ENCODE measurements at places on chromosomes 2 and 18.

DNA sequence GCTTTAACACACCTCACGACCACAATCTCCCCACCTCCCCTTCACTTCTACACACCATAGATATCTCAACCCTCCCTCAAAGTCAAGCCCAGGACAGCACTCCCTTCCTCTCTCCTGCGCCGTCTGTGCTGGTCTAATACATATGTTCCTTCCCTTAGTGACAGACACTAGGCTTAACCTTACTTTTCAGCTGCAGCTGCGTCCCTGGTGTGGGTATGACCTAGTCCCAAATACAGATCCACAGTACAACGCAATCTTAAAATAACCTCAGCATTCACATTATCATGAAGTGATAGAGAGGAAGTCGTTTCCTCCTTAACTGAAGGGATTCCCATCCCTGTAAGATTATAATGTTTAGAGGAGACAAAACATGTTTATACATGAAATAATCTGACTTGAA is 192.7 kb upstream of the TANK start:
- no peak for DNase-seq

DNA sequence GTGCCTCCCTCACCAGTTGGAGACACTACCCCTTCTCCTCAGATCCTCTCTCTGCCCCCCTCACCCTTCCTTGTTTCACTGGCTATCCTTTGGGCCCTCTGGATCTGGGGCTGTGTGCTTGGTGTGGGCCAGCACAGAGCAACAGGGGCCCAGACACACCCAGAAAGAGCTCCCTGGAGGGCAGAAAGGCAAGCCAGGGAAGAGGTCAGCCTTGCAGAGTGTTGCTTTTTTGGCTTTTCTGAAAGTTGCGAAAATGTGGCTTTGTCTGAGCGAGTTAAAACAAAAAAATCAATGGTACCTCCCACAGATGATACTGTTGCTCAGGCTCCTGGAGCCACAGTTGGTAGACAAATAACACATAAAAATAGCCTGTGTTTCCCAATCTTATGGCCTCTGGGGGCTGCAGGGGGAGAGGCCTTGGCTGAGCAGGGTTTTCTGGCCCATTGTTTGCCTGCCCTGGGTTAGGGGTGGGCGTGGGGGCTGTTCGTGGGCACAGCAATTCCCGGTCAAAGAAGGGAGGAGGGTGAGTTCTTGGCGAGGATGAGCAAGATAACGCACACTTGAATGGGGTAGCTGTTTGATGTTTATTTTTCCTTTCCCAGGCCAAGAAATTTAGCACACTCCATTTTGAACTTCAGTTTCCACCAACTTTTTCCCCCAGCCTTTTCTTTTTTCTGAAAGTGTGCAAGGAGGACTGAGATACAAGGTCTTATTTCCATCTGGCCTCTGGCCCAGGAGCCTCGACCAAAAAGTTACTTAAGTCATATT is 167.0 kb upstream of the HAAO start:
- no peak for DNase-seq

GRCh38 chr2:42124011-42124785 is 45.0 kb upstream of the EML4 start:
- DNase-seq: no peak

GRCh38 chr18:46578987-46579386 is 78.0 kb downstream of the LOXHD1 start:
- no peak for DNase-seq

- DNase-seq: no peak
These were observed 19.6 kb downstream of the VIT start for GRCh38 chr2:36716111-36716510.

DNA sequence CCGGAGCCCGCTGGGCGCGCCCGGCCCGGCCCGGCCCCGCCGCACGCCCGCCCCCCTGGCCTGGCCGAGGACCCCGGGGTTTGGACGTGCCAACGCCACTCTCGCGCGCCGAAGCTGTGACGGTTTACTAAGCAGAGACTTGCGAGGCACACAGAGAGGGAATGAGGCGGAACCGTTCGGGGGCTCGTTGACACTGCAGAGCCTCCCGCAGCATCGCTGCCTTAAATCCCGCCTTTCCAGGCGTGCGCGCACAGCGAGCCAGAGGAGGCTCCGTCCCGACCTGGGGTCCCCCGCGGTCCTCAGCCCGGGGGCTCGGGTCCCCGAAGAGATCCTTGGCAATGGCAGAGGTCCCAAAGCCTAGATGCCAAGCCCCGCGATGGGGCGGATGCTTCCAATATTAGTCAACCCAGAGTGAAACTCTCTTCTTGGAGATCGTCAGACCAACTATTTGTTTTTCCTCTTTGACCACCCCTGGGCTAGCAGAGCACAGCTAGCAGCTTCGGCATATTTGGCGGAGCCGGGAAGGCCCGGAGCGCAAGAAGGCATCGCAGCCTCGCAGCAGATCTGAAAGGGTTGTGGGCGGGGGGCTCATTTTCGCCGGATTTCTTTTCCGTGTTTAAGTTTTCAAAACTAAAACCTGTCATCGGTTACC is at the start of gene ZNF385B:
Gene ZNF385B (minus strand): TSS at position 197 of the 652 bp plus-strand sequence.
- no peak for DNase-seq

DNA sequence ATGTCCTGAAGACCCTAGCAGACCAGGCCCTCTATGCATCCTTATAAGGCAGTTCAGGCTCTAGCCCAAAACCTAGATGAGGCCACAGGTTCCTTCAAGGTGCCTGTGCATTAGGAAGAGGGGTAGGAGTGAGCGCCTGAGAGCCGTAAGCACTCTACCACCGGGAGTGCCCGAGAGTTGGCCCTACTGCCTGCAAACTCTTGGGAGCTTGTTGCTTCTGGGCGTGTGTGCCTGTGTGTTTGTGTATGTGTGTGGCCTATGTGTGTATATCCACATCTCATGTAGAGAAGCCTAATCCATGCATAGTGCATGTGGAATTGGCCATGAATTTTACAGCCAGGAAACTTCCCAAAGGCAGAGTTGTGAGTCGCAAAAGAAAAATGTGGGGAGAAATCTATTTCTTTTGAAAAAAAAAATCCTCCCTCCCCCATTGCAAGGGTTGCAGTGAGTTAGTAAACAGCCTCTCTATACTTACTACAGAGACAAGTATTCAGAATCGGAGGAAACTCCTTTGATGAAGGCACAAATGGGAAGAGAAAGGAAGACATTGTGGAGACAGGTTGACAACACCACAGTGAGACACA is 96.8 kb downstream of the ADD2 start:
- no peak for DNase-seq

Data from HFF-Myc (cell line).